Caki2 (cell line): ENCODE measurements at places on chromosomes 7 and 10.
A peak's percentile ranks its signal among the peaks of the same experiment; 100 is the strongest.

GRCh38 chr10:31315453-31315852 is 3.6 kb upstream of the ZEB1 start:
- no peak for DNase-seq

- DNase-seq, result peak; percentile 80
These were observed 103.2 kb upstream of the WAC start for GRCh38 chr10:28429573-28430216.

GRCh38 chr7:2151801-2152612 is 80.7 kb downstream of the MAD1L1 start:
- DNase-seq, result no peak

GRCh38 chr10:5442990-5443370 is 30.6 kb downstream of the NET1 start:
- DNase-seq, result no peak

- DNase-seq, result peak; percentile 30
These were observed 360.8 kb downstream of the CRPPA start for GRCh38 chr7:16060502-16060901.
